Activated naive CD4-positive, alpha-beta T cell treated with anti-CD3 and anti-CD28 coated beads for 36 hours (primary cell): ENCODE measurements at places on chromosomes 3 and 15. TPM values are rescaled to one million over a fixed set of nuclear protein-coding genes. Genes with fewer than 3 reads are reported as not detected.

KCNMB2 gene
- total RNA-seq: not detected

LMAN1L gene
- not detected for total RNA-seq

SUSD5 gene
- total RNA-seq: not detected

CPLX3 gene
- total RNA-seq: not detected

C3orf49 gene
- not detected for total RNA-seq

SLC38A3 gene
- not detected for total RNA-seq

ILDR1 gene
- total RNA-seq: not detected

FAM81A gene
- 0.64 TPM for total RNA-seq

LRTM1 gene
- not detected for total RNA-seq

UBP1 gene
- total RNA-seq: 44.0 TPM

PAK6 gene
- not detected for total RNA-seq

STRA6 gene
- not detected for total RNA-seq

MRPS25 gene
- total RNA-seq: 55.0 TPM

SGO1 gene
- total RNA-seq: 37.5 TPM

HTR3E gene
- total RNA-seq: not detected

PLIN1 gene
- 0.17 TPM for total RNA-seq

IL17RB gene
- 0.15 TPM for total RNA-seq

DUT gene
- 628 TPM for total RNA-seq

NXPE3 gene
- 18.9 TPM for total RNA-seq

TNNC1 gene
- 7.2 TPM for total RNA-seq

GOLGA6B gene
- total RNA-seq: not detected

LOXL1 gene
- total RNA-seq: 0.55 TPM

EXOG gene
- total RNA-seq: 15.9 TPM

ECE2 gene
- not detected for total RNA-seq

PHLDB2 gene
- total RNA-seq: 1.1 TPM

ERICH6 gene
- total RNA-seq: not detected

TMEM207 gene
- total RNA-seq: not detected

CACNA2D3 gene
- total RNA-seq: not detected

BNC1 gene
- total RNA-seq: not detected

RFC4 gene
- total RNA-seq: 136 TPM

IL17RD gene
- 0.02 TPM for total RNA-seq

ZNF620 gene
- total RNA-seq: 2.3 TPM

B4GALT4 gene
- 22.8 TPM for total RNA-seq

APH1B gene
- 8.6 TPM for total RNA-seq

SHF gene
- 3.3 TPM for total RNA-seq

ACOX2 gene
- total RNA-seq: not detected

EPHB1 gene
- not detected for total RNA-seq

GMPS gene
- total RNA-seq: 114 TPM

GOLGA6D gene
- not detected for total RNA-seq

TPRA1 gene
- total RNA-seq: 15.1 TPM

PRR20G gene
- total RNA-seq: not detected

ARGFX gene
- total RNA-seq: not detected

SKOR1 gene
- total RNA-seq: 0.07 TPM

TRIM42 gene
- total RNA-seq: not detected

COPG1 gene
- 128 TPM for total RNA-seq

SLC12A1 gene
- total RNA-seq: not detected

SLC28A1 gene
- total RNA-seq: not detected

RASL12 gene
- total RNA-seq: not detected

AEN gene
- 85.2 TPM for total RNA-seq

PLA2G4D gene
- total RNA-seq: not detected
